H54 (cell line): ENCODE measurements at places on chromosomes 3 and 15.
A peak's percentile ranks its signal among the peaks of the same experiment; 100 is the strongest.

DNA sequence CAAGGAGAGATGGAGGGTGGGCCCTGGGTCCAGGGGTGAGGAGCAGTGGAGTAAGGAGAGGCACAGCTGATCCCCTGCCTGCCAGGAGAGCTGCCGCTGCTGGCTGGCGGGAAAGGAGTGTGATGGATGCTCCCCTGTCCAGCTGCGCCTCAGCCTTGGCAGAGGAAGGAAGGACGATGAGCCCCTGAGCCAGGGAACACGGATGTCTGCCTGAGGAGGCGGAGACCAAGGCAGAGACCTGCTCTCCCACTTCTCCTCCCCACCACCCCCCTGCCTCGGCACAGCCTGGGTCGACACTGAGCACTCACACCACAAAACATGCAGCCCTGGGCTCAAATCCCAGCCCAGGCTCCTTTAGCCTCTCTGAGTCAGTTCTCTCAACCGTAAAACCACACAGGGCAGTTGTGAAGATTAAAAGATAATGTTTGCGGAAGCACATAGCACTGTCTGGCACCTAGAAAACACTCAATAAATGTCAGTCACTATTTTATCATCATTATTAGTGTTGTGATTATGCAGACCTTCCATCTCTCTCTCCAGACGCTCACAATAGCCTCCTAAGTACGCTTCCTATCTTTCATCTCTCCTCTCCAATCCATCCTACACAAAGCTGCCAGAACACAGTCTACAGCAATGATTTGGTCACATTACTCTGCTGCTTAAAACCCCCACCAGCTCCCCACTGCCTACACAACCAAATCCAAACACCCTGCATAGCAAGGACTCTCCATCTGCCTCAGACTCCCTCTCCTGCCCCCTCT is 52.2 kb downstream of the SEMA5B start:
- peak; percentile 61 for DNase-seq

- peak; percentile 25 for DNase-seq
Observed at GRCh38 chr3:149473357-149474249, 894 bp upstream of the TM4SF4 start.

DNA sequence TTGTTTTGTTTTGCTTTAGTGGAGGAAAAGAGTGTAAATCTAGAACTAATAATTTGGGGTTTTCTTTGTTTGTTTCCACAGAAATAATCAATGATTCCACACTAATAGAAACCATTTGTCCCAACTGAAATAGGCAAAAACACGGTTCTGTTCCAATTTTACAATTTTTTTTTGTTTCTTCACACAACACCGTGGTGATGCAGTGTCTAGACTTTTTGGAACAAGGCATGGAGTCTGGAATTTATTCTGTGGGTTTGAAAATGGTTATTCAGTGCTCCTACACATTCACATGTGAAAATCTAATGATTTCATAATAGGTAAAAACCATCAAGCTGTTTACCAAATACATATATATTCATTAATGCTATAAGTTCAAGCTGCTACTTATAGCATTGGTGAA is 629.0 kb upstream of the TGFBR2 start:
- DNase-seq = no peak

DNA sequence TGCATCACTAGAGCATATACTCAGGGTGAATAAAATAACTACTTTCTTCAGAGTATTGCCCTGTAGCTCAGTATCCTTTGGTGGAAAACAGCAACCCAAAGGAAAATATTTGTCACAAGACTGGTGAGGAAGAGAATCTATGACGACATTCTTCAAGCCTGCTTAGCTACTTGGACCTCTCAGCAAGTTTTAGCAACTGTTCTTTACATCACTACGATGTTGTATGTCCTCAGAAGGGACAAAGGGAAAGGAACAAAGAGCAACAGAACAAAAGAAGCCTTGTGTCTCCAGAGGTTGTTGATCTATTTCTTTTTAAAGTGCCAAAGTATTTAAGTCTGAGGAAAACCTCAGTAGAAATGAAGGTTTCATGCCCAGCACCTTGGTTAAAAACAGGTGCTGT is 746.7 kb downstream of the NAALADL2 start:
- no peak for DNase-seq

DNA sequence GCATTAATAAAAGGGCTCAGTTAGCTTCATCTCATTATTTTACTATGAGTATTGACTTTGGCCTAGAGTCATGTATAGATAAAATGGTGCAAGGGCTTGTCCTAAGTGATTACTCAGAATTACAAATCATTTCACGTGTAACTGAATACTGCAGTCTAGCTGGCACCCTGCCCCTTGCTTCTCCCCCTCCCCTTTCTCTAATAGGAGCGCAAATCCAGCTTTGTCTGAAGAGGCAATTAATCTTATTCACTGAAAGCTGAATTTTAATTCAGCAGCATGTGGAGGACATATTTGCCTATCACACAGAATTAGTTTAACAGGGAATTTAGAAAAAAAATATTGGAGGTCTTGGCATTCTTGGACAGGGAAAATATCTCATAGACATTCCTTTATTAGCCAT is 412.1 kb upstream of the DPH6 start:
- no peak for DNase-seq

DNA sequence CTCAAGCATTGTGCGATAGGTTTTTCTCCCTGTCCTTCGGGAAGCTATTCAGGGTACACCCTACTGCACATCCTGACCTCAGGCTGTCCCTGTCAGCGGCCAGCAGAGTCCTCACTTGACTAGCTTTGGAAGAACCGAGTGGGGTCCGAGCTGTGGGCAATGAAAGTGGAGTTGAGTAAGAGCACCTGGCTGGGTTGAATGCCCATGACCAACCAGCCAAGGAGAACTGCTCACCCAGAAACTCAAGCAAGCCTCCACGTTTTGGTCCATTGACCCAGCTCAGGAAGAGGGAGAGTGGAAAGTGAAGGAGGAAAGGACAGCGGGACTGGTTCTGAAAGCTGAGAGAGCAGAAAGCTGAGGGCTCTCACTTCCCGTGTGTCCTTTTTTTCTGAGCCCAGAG is 36.0 kb upstream of the HDGFL3 start:
- no peak for DNase-seq

DNA sequence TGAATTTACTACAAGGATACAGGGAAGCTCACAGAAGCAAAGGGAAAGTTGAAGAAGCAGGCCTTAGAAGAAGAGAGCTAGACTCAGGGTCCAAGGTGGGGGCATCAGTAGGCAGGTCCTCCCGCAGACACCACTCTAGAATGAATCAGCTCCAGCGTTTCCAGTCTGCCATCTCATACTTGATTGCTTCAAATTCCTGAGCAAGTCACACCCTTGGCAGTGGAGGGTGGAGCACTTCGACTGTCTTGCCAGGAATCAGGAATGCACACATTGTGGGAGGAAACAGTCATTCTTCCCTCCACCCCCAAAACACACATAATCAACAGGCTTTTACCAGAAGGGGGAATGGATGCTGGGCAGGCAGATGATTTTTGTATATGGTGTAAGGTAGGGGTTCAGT is 78.5 kb downstream of the CHCHD6 start:
- DNase-seq = peak; percentile 68

- no peak for DNase-seq
Observed at GRCh38 chr3:95654570-95655362, 1159.6 kb upstream of the EPHA6 start.

DNA sequence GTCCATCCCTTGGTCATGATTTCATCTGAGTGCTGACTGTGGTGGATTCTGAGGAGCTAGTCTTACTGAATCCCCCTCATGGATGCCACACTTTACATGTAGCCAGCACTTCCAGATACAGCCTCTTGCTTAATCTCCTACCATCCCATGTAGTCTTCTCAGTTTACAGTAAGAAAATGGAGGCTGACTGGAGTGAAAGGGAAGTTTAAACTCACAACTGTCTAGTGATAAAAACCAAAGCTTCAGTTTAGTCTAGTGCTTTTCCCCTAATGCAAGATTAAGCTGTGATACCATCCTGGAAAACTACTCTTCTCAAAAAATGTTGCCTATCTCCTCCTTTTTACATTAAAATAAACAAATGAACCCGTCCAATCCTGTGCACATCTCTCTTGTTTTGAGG is 146.8 kb upstream of the HES1 start:
- no peak for DNase-seq

GRCh38 chr15:65476903-65477302 is 40.6 kb downstream of the DPP8 start:
- DNase-seq = no peak

- no peak for DNase-seq
Observed at GRCh38 chr3:195201295-195201694, 69.7 kb downstream of the XXYLT1 start.

GRCh38 chr15:88256279-88257230 is at the start of gene NTRK3:
Gene NTRK3, minus strand, starts transcription at chr15:88256739. Its CDS starts 586 bp downstream, at chr15:88256153.
- no peak for DNase-seq

- DNase-seq = no peak
Observed at GRCh38 chr15:99932676-99933402, 199.6 kb upstream of the LYSMD4 start.

- DNase-seq = no peak
Observed at GRCh38 chr3:34001022-34001421, 202.6 kb downstream of the PDCD6IP start.

- no peak for DNase-seq
Observed at GRCh38 chr15:63599401-63600000, 2.3 kb downstream of the FBXL22 start.

DNA sequence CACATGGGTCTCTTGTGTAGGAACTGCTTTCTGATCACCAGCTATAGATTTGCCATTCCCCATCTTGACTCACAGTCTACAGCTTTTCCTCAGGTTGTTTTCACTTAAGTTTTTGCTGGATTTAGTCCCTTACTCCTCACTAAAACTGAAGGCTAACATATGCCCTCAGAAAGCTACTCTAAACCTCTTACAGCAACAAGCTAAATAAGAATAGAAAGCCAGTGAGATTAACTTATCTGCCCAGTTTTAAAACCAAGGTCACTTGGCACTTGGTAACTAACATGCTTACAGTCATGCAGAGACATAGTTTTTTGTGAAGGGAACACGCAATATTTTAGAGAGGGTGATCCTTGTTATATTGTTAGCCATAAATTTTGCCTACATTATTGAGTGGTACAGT is at the start of gene GUCA1C:
Gene GUCA1C, minus strand, starts transcription at position 180 of the 400 bp plus-strand sequence. Its CDS starts 117 bp downstream, at position 63.
- no peak for DNase-seq

- DNase-seq = no peak
Observed at GRCh38 chr3:56960234-56960917, 100.1 kb upstream of the SPATA12 start.

DNA sequence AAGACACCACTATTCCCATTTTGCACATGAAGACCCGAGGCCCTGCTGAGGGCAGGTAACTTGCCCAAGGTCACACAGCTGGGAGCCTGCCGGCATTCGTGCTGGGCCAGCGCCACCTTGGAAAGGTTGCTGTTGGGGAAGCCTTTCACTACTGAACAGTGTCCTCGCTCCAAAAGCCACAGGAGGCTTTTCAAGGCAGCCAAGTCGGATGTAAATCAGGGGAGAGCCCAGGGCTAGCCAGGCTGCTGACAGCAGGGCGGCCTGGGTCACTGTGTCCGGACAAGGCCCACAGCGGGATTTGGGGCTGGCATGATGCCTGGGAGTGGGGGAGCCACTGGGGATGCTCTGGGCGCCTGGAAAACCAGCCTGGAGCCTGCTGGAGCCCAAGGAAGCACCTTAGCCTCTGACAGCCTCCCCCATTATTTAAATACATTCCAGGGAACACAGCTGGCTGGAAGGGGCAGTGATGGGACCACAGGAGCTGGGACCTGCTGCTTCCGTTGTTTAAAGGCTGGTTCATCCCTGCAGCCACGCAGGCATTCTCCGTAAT is 10.5 kb downstream of the SLC6A6 start:
- DNase-seq = no peak

DNA sequence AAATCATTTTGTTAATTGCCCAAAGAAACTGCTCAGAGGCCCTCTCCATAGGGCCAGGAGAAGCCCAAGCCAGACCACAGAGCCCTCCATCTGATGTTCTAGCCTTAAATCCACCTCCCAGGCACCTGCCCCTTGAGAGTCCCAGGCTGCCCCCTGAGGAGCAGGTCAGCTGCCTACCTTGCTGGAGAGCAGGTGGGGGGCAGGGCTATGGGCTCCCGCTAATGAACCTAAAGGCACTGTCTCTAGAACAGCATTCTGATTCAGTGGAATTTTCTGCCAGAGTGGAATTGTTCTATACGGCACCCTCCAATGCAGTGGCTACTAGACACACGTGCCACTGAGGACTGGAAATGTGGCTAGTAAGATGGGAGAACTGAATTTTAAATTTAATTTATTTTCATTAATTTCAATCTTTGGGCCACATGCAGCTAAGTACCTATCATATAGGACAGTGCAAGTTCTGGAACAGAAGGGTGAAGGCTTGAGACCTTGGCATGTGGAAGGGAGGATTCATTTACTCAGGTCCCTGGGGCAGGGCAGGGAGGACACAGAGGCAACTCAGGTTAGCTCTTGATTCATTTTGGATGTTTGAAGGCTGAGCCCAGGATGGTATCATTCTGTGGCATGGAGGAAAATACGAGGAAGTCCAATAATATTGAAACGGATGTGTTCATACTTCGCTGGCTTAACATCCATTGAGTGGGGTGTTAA is 11.4 kb downstream of the AMOTL2 start:
- no peak for DNase-seq

GRCh38 chr3:104763007-104763406 is 603.7 kb upstream of the ALCAM start:
- no peak for DNase-seq

GRCh38 chr3:12343047-12343501 is 54.2 kb downstream of the PPARG start:
- DNase-seq = no peak

- no peak for DNase-seq
Observed at GRCh38 chr3:53753518-53754183, 92.6 kb downstream of the CHDH start.

DNA sequence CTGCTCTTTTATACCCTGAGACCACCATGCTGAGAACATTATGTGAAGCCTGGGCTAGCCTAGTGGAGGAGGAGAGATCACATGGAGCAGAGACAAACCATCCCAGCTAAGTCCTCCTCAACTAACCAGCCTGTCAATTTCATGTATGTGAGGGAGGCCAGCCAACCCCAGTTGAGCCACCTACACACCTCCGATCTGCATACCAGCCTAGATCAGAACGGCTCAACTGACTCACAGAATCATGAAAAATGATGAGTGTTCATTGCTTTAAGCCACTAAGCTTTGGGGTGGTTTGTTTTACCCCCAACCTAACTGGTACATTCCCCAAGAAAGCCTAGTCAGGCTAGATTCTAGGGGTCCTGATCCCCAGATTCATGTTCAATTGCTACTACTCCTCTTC is 19.4 kb upstream of the CA12 start:
- no peak for DNase-seq

GRCh38 chr3:81968658-81969057 is 207.2 kb upstream of the GBE1 start:
- no peak for DNase-seq

DNA sequence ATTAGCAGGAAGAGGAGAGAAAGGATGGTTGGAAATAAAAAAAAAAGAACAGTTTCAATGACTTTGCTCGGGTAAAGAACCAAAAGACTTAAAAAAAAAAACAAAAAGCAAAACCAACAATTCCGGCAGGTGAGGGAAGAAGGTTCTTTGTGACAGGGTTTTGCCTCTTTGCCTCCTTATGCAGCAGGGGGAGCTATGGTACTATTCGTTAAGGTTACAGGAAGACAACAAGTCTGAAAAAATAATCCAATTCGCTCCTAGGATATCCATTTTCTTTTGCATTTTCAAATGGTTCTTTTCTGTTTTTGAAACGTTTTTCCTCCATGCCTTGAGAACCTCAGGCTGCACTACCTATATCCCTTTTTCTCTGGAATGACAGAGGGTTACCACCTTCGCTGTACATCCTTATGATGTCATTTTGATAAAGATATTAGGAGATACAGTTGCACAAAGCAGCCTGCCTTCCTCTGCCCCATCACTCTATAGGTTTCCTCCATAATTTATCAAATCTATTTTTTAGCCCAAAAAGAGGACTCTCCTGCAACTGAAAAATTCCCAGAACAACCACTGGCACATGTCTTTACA is 55.0 kb downstream of the CFAP20DC start:
- peak; percentile 12 for DNase-seq

GRCh38 chr3:38519651-38520050 is 23.5 kb downstream of the EXOG start:
- no peak for DNase-seq
